HT-29 (cell line): ENCODE measurements at places on chromosomes 6 and 20.

DNA sequence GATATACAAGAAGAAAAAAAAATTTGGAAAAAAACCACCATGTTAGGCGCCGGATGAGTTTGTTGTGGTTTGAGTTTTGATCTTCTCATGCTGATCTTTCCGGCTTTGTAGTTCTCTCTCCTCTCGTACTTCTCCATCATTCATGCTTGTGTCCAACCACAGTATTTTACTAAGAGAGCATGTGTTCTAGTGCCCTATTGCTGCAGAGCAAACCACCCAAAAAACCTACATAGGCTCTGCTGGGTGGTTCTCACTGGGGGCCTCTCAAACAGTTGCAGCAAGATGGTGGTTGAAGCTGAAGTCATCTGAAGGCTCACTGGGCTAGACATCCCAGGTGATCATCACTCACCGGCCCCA is 404.2 kb downstream of the PLCB1 start:
- no peak for DNase-seq

DNA sequence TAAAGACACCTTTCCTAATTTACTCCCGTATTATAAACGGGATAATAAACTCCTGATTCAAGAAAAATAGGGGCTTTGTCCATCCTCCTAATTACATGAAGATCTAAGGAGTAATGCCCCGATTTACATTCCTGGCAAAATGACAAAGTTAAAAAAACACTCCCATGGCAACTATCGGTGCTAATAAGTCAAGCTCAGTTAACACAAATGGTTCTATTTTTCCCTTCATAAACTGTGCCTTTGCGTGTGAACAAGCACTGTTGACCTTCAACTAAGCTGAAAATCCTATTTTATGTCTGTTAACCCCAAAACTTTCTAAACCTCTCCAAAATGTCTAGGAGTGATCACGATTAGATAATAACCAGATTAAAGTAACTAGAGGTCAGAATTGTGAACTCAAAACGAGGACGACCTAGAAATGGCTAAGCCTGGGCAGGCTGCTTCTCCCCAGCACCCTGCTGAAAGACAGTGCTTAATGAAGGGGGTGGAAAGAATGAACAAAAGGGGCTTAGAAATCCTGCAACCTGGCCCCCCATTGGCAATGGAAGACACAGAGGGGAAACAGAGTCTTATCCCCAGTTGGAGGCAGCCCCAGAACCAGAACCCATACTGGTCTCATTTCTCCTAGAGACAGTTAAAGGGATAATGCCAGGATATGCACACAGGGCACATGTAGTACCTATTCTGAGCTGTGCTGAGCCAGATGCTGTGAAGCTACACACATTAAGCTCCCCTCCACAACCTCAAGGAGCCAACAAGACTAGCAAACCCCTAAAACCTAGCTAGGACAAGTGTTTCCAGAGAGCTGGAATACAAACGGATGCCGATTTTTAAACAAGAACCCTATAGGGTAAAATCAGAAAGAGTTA is 23.0 kb downstream of the SLC23A2 start:
- DNase-seq = no peak

DNA sequence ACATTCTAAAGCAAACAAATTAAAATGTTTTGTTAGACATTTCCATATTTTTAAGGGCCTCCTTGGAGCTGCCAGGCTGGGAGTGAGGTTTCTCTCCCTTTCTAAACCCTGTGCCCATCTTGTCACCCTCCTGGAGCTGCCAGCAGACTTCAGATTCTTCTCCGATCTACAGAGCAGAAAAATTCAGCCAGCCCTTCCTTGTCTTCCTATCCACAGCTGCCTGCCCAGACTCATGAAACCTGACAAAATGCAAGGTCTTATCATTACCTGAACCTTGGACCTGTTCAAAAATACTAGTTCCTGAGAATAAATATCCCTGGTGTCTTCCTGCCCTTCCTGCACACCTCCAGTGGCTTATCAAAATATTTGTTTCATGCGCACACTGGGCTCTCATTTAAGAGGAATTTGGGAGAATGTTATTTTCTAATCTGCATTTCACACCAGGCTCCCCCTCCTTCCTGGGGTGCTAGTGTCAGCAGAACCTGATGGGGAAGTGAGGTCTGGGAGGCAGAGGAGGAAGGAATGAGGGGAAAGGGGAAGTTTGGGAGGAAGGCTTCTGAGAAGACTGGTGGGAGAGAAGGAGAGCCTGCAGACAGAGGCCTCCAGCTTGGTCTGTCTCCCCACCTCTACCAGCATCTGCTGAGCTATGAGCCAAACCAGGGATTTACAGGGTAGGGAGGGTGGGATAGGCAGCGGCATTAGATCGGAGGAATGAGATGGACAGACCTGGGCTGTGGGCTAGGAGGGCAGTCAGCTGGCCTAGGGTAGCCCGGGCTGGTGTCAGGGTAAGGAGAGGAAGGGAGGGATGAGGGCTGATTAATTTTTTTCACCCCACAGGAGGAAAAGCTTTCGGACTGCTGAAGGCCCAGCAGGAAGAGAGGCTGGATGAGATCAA is at the start of gene AIF1:
Gene AIF1, plus strand, starts transcription at position 551 of the 895 bp plus-strand sequence. Its CDS starts 96 bp downstream, at position 647.
- DNase-seq = no peak

- DNase-seq = no peak
Measured at GRCh38 chr6:35436071-35436857, 15.9 kb upstream of the FANCE start.

DNA sequence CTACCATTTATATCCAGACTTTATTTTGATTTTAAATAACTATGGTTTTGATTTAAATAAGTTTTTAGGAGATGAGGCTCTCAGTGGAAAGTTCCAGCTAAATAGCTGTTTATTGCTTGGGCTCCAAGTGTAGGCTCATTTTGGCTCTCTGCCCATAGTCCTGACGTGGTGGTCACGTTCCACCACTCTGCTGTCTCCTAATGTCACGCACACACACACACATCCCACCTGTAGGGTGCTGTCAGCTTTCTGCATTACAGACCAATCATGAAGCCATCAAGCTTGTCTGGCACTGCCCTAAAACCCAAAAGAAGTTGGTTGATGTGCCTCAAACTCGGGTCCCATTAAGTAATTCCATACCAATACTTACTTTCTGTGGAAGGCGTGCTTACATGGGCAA is 45.4 kb downstream of the PANK2 start:
- DNase-seq = no peak
